HepG2 (cell line): ENCODE measurements at places on chromosomes 1 and 21. TPM values are rescaled to one million over a fixed set of nuclear protein-coding genes. Genes with fewer than 3 reads are reported as not detected.

GRCh38 chr1:236753516-236753915, 41.6 kb upstream of the MTR start:
- DNase-seq = peak; percentile 63

GRCh38 chr1:6596351-6596750, 6.3 kb downstream of the KLHL21 start:
- no peak for DNase-seq

DNA sequence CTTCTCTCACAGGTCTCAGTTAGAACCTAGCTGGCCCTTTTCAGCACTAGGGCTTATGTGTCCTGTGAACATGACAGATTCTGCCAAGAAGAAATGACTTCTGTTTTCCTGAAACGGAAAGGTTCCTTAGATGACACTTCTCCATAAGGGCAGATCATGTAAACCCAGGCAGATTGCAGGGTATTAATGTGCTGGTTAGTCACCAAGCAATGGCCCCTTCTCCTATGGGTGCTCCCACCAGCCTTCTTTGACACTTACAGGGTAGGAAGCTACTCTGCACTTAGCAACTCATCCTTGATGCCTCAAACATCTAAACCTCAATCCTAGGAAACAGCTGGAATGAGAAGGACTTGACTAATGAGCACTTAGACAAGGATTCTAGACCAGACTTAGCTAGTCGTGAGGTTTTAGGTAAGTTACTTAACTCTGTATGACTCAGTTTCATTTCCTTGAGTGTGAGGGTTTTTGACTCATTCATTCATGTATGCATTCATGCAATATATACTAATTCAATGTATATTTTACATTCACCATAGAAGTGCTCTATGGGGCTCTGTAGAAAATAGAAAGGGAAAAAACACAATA, 74.1 kb upstream of the PLXNA2 start:
- no peak for DNase-seq

PDXK gene
- total RNA-seq = 114 and 151 TPM in 2 replicates

NTRK1 gene
- total RNA-seq = not detected in 2 replicates

PRKAA2 gene
- 6.0 and 8.6 TPM in 2 replicates for total RNA-seq

CLCNKB gene
- not detected in 2 replicates for total RNA-seq

TAL1 gene
- total RNA-seq = not detected in 2 replicates

CACHD1 gene
- 0.11 TPM in 1 of 2 replicates, not detected in the other for total RNA-seq

UBXN10 gene
- 0.04 TPM in 1 of 2 replicates, not detected in the other for total RNA-seq

VWA5B1 gene
- not detected in 2 replicates for total RNA-seq

OR10R2 gene
- not detected in 2 replicates for total RNA-seq
